A172 (cell line): ENCODE measurements at places on chromosomes 3 and 15. TPM values are rescaled to one million over a fixed set of nuclear protein-coding genes. Genes with fewer than 3 reads are reported as not detected.
A peak's percentile ranks its signal among the peaks of the same experiment; 100 is the strongest.

- DNase-seq = no peak
Measured at GRCh38 chr3:54038391-54038790, 84.0 kb upstream of the CACNA2D3 start.

- DNase-seq = no peak
Measured at GRCh38 chr15:100502651-100503050, 26.1 kb downstream of the CERS3 start.

GRCh38 chr3:53597136-53597915 is 102.9 kb downstream of the CACNA1D start:
- peak; percentile 60 for DNase-seq

DNA sequence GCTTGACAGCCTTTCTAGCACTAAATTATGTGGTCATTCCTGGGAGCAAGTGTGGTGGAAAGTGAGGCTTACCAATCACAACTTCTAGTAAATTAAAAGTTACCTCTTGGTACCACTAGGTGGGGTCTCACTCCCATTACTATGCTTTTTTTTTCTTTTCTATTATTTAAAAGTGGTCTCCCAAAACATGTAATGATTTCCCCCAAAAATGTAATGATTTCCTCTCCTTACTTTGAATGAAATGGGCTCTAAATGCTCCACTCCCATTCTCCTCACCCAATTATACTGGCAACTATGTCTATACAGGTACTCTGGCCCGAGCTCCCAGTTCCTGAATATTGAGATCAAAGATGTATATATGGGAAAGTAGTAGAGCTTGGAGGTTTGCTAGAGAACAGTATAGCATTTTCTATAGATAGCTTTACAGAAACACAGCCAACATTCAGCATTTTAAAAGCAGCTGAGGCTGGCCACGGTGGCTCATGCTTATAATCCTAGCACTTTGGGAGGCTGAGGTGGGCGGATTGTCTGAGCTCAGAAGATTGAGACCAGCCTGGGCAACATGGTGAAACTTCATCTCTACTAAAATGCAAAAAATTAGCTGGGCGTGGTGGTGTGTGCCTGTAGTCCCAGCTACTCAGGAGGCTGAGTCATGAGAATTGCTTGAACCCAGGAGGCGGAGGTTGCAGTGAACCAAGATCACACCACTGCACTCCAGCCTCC is 70.9 kb downstream of the DCUN1D1 start:
- DNase-seq = peak; percentile 30

DNA sequence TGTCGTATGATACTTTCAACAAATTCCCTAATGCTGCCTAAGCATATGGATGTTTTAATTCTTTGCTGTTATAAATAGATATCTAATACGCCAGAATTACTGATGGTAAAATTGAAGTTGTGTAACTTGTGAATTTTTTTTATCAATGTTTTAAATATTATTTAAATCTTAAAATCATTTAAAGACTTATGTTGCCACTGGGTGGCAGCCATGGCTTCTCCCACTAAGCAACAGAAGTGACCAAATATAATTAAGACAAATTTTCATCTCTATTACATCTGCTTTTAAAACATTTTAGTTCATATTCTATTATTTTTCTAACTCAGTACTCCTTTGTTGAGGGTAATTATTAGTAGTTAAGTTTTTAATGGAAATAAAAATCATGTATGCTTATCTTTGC is 8.1 kb upstream of the IL20RB start:
- no peak for DNase-seq

EFCC1 gene
- 0.22 and 0.29 TPM in 2 replicates for total RNA-seq

CHRM5 gene
- 0.02 TPM in 1 of 2 replicates, not detected in the other for total RNA-seq
